OCI-M1 (cell line): ENCODE measurements at places on chromosomes 1 and 21.

DNA sequence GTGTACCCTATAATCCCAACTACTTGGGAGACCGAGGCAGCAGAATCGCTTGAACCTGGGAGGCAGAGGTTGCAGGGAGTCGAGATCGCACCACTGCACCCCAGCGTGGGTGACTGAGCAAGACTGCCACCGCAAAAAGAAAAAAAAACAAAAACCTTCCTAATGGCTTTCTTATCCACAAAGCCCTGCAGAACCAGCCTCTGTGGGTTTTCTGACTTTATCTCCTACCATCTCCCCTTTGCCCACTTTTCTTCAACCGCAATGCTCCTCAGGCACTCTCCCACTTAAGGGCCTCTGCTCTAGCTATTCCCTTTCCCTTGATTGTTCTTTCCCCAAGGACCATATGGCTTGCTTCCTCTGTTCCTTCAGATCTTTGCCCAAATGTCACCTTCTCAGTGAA lies 67.9 kb upstream of the PUM1 start:
- DNase-seq = peak; percentile 46

- peak; percentile 40 for DNase-seq
Measured at GRCh38 chr1:109040627-109040988, 1.3 kb downstream of the WDR47 start.

GRCh38 chr21:42861311-42861847 lies 18.0 kb downstream of the WDR4 start:
- no peak for DNase-seq

GRCh38 chr1:152107031-152107983 lies 7.9 kb downstream of the TCHH start:
- DNase-seq = no peak

DNA sequence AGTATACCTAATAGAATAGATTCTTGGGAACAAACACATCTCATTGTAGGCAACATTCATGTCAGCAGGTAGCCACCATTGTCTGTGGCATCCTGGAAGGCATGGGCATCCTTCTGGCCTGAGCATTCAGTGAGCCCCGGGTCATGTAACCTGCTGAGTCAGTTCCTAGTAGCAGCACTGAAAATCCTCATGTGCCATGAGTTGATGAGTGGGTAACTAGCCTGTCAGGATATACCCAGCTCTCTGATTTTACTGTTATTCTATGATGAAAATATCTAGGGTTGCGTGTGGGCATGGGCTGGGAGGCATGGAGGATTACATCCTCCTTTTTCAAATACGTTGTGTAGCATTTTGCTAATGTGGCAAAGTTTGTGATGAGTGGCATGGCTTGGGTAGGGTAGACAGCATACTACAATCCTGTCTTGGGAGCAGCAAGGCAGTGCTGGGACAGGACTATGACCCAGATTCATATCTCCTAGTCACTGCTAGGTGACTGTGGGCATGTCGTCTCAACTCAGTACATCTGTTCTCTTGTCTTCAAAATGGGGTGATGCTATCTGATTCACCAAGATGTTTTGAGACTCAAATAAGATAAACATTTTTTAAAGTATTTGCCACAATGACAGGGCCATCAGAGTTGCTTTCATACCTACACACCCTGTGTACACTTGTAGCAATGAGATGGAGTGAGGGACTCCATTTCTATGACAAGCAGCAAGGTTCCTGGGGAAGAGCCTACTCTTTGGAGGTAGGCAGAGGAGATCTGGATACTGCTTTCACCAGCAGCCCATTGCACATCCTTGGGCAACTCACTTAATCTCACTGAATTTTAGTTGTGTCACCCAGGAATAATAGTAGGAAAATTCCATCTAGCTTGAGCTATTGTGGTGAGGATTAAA lies 62.5 kb downstream of the CD58 start:
- no peak for DNase-seq

DNA sequence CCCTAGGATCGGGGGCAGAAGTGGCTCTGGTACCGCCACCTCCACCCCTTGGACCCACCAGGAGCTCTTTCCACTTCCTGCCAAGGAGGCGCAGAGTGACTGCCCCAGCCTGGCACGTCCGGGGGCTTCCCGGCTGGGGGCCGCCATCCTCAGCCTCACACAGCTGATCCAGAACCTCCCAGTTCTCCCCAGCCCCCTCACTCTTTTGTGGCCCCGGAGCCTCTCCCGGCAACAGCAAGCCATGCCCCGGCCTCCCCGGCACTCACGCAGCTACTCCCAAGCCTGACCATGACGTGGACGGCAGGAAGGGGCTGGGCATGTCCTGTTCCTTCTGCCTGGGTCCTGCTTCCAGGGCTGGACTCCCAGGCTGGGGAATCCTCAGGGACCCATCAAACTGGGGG lies 17.1 kb downstream of the TP73 start:
- DNase-seq = no peak

- no peak for DNase-seq
Measured at GRCh38 chr1:92790081-92790480, 5.2 kb upstream of the EVI5 start.

DNA sequence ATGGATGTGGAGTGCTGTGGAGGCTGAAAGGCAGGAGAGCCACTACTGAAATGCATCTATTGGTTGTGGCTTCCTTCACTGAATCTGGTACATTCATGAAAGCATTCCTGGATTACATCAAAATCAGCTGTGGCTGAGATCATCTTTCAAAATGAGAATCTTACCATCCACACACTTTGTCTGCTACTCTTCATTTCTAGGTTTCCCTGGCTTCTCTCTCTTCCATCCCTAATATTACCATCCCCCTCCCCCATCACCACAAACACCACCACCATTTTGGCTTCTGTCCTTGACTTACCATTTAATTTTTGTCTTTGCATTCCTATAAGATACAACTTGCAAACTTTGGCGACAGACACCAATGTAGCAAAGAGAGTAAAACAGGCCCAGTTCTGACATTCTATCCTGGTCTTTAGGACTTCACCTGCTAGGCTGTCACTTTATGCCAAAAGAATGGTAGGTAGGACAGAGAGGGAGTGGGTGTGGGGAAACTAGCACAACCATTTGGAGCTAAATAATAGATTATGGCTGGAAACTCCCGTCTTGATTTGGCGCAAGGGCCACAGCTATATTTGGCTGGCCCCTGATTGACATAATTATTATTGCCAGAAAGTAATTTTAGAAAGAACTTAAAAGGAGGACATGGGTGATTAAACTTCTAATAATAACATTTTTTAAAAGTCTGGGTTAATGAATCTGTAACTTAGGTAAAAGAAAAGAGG lies 15.1 kb upstream of the DUSP10 start:
- no peak for DNase-seq

DNA sequence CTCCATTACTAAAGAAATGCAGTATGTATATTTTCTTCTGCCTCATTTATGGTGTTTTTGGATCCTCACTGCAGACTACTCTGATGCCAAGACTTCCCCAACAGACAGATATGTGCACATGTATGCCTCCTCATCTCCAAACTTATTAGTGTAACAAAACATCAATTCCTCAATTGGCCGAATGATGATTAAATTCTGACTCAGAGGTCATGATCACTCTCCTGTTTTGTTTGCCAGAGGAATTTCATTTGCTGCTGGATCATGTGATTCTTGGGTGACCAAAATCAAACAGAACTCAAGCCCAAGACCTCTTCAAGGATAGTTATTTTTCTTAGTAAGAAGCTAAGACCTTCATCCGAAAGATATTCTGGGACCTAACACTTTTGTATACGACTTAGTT lies 227.6 kb downstream of the LMO4 start:
- no peak for DNase-seq
